ENCODE measurements at places on chromosomes 1 and 21. TPM values are rescaled to one million over a fixed set of nuclear protein-coding genes. Genes with fewer than 3 reads are reported as not detected.

DNA sequence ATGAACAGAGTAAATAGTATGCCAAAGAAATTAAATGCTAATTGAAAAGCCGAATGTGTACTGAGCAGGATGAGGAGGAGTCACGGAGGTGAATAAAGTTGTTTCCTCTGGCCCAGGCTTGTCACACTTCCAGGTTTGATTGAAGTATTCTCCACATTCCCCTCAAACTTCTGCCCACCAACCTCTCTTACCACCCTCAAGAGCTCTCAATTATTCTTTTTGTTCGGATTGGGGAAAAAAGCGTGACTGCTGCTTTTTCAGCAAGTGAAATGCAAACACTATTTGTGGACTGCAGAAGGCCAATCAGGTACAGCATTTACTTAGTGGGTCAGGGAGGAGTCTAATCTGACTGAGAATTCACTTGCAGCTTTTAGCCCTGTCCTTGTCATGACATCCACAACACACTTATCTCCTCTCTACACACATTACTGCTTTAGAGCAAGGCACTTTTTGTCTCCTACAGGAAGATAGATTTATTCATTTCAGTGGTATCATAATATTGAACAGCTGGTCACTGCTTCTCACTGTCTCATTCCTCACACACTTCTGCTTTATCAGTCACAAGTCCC lies 375.6 kb upstream of the PRMT6 start:
- DNase-seq: no peak

Gene CRNN
- polyA plus RNA-seq: not detected

DNA sequence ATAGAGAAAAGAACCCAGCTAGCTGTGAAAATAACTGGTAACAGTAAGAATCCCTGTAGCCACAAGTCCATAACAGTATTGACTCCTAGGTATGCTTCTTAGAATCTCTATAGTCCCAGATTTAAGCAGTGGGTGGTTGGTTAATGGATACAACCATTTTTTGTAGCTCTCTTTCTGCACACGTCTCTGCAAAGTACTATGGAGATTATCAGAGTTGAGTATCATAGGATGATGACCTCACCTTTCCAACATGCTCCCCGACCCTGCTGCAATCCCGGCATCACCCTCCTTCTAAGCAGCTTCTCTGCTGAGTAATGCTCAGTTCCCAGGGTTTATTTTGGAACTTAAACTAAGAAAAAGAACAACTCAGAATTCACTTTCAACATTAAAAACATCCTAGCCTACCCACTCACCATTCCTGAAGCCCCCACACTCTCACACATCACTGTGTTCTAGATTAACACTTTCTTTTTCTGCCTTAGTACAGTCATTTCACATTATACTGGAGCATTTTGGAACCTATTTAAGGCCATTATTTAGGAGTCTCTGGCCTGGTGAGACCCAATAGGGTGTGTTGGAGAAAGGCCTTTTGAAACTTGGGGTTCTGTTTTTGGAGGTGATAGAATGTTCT lies 2.7 kb downstream of the MLLT11 start:
- DNase-seq: no peak

DNA sequence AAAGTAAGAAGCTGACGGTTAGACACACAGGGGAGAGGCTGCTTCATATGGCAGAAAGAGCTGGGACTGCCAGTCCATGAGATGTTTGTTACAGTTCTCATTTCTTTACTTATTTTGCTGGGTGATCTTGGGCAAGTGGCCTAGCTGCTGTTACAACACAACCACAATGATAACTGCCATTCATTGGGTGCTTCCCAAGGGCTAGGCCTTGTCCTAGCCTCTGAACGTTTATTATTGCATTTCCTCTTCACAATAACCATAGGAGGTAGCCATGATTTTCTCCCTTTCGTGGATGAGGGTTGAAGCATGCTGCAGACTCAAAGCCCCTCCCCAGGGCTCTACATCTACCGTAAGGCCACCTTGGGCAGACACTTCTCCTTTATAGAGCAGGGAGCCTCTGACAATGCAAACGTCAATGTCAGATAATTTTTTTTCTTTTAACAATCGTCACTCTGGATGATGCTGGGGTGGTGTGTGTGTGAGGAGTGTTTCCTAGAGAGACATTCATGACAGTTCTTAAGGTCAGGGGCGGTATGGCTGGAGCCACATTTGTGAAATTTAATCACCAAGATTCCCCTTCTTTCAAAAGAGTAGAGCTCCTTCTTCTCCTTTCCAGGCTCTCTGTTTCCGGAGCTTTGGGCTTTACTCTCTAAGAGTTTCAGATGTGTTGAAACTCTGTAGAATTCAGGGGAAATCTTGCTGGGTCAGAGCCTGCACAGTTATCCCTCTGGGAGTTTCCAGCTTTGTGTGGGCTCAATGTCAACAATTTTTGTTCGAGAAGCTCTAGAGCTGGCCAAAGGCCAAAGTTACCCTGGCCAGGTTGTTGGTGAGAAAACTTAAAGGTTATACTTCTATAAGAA lies 138.5 kb upstream of the SGIP1 start:
- DNase-seq: no peak

Gene CLEC20A
- polyA plus RNA-seq: 0.42 TPM

Gene RGS13
- not detected for polyA plus RNA-seq

DNA sequence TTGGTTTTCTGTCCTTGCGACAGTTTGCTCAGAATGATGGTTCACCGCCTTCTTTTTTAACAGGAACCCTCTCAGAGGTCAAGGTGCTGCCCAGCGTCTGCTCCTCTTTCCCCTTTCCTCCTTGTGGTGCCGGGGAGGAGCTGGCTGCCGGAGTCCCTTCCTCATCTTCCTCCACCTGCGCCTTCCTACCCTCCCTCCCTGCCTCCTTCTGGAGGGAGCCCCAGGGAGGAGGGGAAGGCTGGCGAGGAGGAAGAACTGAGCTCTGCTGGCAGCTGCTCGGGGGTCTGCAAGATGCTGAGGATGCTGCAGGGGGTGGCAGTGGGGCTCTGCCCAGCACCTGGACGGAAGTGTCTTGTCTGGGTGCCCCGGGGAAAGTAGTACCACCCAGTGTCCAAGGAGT lies 31.2 kb downstream of the BACE2 start:
- DNase-seq: no peak

DNA sequence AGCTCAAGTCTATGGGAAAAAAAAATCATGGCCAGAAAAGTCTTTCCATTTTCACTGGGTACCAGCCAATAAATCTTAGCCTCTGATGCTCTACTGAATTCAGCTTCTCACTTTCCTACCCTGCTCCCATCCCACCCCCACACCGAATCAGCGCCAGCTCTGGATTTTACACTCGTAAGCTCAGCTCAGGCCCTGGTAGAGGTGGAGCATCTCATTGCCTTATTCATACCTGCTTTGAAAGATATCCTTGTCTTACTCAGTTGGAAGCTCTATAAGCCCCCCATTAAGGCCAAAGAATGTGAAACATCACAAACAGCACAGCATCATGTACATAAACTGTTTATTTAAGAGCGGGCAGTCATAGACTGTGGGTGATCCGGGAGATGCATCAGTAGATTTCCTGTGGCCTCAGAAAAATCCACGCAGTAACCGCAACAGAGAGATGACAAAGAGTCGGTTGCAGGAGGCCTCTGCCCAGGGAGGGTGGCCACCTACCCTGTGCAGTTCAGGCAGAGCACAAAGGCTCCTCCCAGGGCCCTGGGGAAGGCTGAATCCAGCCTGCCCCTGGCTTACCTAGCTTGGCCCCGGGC lies 36.4 kb upstream of the ETS2 start:
- DNase-seq: no peak

Gene AMPD1
- polyA plus RNA-seq: not detected

Gene ADORA3
- 0.62 TPM for polyA plus RNA-seq

Gene S100A2
- polyA plus RNA-seq: 9.7 TPM

DNA sequence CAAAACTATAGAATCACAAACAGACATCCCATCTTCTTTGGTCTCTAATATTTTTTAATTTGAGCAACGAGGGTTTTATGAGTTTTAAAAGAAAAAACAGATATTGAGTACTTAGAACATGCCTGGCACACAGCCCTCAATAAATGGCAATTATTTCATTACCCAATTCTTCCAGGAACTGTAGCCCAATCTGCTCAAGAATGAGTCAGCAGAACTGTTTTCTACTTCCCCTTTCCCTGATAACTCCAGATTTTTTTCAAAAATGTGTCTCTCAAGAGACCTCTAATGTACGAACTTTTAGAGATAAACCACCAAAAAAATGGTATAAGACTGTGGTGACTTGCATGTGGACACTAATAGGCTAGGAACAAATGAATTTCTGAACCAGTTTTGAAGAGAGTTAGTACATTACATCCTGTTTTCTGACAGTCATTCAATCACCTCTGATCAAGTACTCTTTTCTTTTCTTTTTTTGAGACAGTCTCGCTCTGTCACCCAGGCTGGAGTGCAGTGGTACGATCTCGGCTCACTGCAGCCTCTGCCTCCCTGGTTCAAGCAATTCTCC lies 11.5 kb downstream of the ABL2 start:
- no peak for DNase-seq
